ENCODE measurements at places on chromosomes 3 and 15.

GRCh38 chr3:70561796-70562195 is 249.4 kb upstream of the MDFIC2 start:
- DNase-seq, result no peak

- no peak for DNase-seq
Measured at GRCh38 chr15:67199881-67200763, 54.3 kb downstream of the AAGAB start.

- peak; percentile 88 for DNase-seq
Measured at GRCh38 chr3:67654099-67654843, at the start of gene SUCLG2. Gene SUCLG2, minus strand, starts transcription at chr3:67654612. Its CDS starts 26 bp downstream, at chr3:67654586.

DNA sequence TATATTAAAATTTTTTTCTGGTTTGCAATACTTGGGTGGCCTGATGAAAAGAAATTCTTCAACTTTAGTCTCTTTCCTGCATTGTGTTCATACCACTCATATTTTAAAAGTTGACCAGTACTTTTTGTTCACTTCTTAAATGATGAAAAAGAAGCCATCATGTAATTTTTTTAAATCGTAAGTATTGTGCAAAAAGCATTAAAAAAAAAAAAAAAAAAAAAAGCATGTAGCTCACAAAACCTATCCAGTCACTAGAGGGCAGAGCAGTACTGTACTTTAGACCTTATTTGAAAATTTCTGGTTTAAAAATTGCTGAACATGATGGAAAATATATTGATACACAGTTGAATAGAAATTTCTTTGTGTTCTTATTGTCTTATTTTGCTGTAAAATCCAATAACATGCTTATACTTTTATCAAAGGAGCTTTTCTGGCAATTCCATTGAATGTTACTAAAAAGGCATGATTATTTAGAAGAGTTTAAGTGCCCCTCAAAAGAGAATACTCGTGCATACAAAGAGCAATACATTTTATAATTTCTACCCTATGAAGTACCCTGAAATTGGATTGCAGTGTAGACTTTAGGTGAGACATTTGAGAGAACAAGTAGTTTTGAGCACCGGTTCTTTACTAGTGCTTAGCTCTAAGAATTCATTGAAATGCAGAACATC is 137.7 kb downstream of the BBX start:
- no peak for DNase-seq

- DNase-seq, result no peak
Measured at GRCh38 chr3:129994883-129995559, 20.5 kb downstream of the TRH start.
